ENCODE measurements at places on chromosomes 16 and 17.
A peak's percentile ranks its signal among the peaks of the same experiment; 100 is the strongest.

DNA sequence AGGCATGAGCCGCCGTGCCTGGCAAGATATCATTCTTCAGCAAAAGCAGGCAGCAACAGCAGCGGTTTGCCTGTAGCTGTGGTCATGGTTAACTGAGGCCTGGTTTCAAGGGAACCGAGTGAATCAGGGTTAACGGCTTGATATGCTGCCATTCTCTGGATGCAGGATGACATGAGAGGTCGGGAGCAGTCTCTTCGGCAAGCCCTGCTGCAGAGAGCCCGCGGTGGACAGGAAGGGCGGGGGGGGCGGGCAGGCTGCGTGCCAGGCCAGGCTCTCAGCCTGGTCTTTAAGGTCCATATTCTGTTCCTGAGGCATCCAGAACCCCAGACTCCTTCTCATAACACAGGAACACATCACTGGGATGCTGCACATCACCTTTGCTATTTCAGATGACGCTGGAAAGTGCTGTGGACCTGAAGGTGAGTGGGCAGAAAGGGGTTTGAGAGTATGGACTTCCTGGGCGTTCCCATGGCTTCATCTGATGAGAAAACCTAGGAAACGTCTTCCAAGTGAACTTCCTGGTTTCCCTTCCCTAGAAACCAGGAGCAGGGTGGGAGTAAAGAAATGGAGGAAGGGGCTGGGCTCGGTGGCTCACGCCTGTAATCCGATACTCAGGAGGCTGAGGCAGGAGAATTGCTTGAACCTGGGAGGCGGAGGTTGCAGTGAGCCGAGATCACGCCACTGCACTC, 165.6 kb upstream of the RPH3AL start:
- DNase-seq: no peak

DNA sequence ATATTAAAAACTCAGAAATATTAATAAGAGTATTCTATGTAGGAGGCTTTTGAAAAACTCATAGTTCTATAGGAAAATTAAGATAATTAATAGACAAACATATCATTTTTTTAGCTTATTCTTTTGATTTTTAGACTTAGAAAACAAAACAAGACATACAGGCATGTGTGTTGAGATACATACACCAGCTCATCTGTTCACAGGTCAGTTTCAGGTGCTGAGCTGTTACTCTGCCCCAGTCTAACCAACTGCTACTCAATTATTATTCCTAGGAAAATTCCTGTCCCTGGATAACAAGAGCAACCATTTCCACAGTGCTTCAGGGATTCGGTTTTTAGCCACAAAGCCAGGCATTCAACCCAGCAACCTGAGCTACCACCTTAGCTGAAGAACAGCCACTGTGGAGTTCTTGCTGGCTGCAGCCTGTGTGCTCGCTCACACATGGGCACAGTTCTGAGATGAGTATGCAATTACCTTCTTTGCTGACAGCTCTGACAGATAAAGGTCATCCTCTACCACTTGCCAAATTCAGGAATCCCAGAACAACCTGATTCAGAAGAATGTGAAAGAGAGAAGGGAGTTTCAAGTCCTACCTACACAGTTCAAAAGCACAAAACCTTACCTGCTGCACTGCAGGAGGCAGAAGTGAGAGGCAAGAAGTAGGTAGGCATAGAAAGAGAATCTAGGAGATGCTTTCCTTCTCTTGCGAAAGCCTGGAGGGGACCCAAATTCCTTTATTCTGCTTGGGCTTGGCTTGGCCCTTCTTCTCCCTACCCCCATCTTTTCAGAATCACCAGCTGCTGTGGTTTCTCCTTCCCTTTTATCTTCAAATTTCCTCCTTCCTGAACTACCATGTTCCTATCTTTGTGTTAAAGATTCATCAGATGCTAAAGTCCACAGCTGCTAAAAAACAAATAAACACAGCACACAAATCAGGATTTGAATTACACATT, 62.7 kb downstream of the TEX2 start:
- no peak for DNase-seq

- DNase-seq: no peak
Measured at GRCh38 chr17:67676305-67676704, 41.4 kb upstream of the NOL11 start.

GRCh38 chr17:75594499-75595283, 7.1 kb downstream of the MYO15B start:
- no peak for DNase-seq

DNA sequence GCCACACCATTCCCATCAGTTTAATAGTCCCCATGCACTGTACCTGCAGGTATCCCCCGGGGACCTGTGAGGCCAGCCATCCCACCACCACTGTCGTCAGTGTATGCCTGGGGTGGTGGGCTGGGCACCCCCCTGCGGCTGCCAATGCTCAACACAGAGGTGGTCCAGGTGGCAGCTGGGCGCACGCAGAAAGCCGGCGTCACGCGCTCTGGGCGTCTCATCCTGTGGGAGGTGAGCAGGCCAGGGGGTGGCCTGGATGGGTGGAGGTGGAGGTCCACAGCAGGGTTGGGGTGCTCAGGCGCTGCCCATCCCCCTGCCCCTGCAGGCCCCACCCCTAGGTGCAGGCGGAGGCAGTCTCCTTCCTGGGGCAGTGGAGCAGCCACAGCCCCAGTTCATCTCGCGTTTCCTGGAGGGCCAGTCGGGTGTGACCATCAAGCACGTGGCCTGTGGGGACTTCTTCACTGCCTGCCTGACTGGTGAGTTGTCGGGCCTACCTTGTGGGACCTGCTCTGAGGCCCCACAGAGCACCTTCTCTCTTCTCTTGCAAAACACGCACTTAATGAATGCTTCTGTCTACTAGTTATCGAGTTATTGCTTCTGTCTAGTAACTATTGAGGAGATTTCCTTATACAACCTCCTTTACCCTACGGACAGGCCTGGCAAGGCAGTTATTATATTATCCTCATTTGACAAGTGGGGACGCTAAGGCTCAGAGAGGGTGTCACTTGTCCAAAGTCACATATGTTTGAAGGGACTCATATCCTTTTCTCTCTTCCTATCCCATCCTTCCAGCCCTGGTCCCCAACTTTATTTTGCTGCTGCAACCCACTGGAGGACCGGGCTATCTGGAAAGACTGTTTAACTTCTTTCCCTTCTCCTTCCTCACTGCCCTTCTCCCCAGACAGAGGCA, 5.8 kb upstream of the TRAF4 start:
- DNase-seq: no peak

DNA sequence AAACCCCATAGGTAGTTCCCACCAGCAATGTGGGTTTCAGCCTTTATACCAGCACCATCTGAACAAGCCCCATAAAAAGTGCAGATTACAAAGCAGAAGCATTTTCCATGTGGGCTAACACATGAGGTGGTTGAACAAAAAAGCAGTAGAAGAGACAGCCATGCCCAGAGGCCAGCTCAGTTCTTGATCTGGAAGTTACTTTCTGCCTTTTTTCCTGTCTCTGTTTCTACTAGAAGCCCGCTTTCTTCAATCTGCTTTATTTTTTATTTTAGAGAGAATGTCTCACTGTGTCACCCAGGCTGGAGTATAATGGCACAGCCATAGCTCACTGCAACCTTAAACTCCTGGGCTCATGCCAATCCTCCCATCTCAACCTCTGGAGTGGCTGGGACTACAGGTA, 31.5 kb upstream of the APOH start:
- DNase-seq: no peak

DNA sequence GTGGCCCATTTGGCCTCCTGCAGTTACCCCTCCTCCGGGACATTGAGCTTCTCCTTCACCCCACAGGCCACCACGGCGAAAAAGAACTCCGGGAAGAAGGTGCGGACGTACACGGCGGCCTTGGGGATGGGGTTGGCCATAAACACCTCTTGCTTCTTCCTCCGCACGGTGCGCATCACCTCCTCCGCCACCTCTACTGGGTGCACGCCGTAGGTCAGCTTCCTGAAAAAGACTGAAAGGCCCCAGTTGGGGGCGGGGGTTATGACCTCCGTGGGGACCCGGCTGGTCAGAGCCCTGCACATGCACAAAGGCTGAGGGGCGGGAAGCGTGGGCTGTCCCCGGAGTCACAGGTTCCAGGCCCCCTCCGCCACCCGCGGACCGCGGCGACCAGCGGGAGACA, 19.9 kb downstream of the DHRS7C start:
- no peak for DNase-seq

- DNase-seq: no peak
Measured at GRCh38 chr16:28549301-28549899, 4.3 kb upstream of the SGF29 start.

DNA sequence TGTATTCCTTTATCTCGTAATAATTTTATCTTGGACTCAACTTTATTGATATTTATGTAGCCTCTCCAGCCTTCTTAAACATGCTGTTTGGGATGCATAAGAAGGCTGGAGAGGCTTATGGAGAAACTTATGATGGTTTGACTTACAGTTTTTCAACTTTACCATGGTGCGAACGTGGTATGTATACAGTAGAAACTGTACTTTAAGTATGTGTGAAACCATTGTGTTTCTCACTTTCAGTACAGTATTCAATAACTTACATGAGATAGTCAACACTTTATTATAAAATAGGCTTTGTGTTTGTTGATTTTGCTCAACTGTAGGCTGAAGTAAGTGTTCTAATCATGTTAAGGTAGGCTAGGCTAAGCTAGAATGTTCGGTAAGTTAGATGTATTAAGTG, 206.8 kb downstream of the SEC14L1 start:
- no peak for DNase-seq

DNA sequence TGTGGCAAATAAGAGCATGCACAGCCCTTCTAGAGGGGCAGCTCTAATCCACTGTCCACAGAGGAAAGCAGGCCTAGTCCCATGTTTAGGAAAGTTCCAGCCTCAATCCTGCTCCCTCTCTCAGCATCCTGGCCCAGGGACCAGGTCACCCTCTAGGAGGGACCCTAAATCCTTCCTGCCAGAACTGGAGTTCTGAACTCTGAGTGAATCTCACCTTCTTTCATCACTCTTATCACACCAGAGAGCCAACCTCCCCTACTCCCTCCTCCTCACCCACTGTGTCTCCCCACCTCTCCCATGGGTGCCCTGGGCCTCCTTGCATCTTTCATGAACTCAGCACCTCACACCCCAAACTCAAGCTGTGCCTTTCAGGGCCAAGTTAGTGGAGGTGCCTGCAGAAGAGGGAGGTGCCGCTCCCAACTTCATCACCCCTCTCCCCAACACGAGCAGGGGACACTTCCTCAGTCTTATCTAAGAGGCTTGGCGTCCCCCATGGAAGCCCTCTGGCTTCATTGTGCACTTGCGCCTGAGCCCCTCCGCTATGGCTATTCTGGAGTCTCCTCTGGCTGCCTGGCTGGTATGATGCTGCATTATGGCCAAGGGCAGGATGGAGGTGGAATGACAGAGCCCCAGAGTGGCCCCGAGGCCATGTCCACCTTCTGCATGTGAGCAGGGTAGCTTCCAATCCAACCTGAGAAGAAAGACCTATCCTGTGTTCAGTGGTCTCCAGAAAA, 31.7 kb downstream of the PIK3R6 start:
- DNase-seq: no peak

GRCh38 chr17:47620503-47621245, 29.0 kb upstream of the KPNB1 start:
- DNase-seq: no peak

DNA sequence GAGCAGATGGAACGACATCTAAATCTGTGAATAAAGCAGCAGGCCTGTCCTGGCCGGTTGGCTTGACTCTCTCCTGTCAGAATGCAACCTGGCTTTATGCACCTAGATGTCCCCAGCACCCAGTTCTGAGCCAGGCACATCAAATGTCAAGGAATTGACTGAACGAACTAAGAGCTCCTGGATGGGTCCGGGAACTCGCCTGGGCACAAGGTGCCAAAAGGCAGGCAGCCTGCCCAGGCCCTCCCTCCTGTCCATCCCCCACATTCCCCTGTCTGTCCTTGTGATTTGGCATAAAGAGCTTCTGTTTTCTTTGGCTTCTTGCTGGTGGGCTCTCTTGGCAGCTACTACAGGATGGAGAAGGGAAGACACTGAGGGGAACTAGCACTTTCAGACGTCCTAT, 4.1 kb upstream of the RSAD1 start:
- no peak for DNase-seq

DNA sequence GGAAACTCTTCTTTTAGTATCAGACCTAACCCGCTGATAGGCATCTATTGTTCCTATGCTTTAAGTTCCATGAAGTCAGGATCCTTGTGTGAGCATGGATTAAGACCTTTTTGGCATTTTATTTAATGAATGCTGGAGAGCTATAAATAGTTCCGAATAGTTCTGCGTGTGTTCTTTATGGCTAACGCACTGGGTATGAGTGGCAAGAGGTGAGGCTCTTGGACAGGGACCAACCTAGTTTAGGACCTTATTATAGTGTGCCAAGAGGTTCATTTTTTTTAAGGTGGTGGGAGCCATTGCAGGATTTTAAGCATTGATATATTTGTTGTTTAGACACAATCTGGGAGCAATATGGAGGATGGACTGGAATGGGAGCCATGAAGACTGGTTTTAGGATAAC, 71.8 kb downstream of the KPNA2 start:
- DNase-seq: no peak

GRCh38 chr17:48883171-48883570, 9.4 kb upstream of the ATP5MC1 start:
- no peak for DNase-seq

DNA sequence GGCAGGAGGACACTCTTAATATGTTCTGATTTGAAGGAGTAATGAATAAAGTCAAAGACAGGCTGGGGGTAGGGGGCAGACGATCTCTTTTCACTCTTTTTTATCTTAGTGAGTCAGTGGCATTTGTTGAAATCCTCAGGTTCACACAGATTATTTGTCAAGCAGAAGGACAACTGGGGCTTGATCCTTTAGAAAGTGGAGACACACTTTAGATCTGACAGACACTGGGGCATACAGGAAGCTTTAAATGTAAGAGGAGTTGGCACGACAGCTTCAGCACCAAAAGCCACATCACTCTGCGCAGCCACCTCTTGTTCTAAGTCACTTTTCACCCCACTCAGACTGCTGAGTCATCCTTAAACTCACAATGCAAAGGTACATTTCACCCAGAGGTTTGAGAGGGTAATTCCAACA, 121.5 kb downstream of the STXBP4 start:
- DNase-seq: no peak

DNA sequence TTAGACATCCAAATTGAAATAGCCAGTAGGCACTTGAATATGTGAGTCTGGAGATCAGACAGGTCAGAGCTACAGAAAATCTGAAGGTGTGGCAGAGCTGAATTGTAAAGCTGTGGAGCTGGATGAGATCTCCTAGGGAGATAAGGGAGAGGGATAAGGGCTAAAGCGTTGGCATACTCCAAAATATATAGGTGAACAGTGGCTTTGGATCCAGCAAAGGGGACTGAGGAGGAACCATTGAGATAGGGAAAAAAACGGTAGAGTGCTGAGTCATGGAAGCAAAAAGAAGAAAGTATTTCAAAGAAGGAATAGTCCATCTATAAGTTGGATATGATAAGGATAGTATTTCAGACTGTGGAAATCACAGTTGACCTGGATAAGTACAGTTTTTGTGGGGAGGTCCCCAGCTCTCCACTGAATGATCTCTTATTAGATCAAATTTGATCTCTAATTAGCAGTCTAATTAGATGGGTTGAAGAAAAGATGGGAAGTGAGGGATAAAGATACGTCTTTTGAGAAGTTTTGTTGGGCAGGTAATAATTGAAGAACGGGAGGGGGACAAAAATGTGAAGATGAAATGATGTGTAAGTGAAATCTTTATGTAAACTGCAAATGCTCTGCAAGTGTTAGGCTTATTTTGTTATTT, 587 bp upstream of the DBF4B start:
- DNase-seq: no peak

- DNase-seq: peak; percentile 69
Measured at GRCh38 chr17:73710095-73710592, 65.9 kb upstream of the SDK2 start.
